ENCODE measurements at places on chromosomes 5 and 9. TPM values are rescaled to one million over a fixed set of nuclear protein-coding genes. Genes with fewer than 3 reads are reported as not detected.

GRCh38 chr5:6780802-6781391, 67.7 kb downstream of the TENT4A start:
- no peaks in the 10 kb centered on the region for H3K36me3 ChIP-seq
- H3K4me3 ChIP-seq: no peak overlapping the region
- no peaks in the 10 kb centered on the region for H3K4me1 ChIP-seq
- no peak for DNase-seq
- no peak overlapping the region for H3K27ac ChIP-seq

DNA sequence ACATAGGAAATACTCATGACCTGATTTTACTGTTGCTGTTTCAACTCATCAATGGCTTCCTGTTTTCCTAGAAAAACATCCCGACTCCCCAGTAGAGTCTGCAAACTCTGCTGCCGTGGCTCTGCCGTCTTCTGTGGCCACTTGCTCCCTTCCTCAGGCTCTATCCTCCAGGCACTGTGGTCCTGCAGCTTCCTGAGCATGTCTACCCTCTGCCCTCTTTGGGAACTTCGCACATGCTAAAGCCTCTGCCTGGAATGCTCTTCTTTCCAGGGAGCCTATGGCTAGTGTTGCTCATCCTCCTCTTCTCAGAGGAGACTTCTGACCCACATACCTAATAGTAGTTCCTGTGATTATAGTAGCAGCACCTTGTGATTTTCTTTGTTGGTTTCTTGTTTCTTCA, 256.9 kb downstream of the MAN2A1 start:
- no peak for DNase-seq
- H3K4me3 ChIP-seq: no peak overlapping the region
- H3K27me3 ChIP-seq: no peaks in the 10 kb centered on the region
- H3K4me1 ChIP-seq: peaks cover 34% of the 10 kb centered on the region
- H3K36me3 ChIP-seq: no peaks in the 10 kb centered on the region

DNA sequence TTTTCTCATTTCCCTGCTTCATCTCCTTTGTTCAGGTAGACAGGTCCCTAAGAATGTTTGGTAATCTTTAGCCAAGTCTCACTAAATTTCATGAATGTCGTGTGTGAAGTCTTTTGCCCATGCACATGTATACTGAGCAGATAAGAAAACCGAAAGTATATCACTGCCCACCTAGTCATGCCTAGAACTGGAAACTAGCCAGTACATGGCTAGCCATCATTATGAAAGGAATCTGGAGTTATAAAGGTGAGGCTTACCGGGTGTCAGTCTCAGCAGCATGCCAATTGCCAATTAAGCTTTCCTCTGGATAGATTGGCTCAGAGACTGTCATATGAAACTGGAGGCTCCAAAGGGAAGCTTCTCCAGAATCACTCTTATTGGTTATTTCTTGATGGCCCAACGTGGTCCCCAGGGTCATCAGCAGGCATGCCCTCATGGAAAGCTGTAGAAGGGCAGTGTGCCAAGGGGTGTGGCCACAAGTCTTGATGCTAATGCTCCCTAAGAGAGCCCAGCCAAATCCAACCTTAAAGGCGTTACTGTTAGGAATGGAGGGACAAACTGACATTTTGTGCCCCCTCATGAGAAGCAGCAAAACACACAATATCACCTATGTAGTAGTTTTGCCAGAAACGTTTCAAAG, 307.3 kb upstream of the PIK3R1 start:
- no peak overlapping the region for H3K27ac ChIP-seq
- no peaks in the 10 kb centered on the region for H3K4me1 ChIP-seq
- DNase-seq: no peak

DNA sequence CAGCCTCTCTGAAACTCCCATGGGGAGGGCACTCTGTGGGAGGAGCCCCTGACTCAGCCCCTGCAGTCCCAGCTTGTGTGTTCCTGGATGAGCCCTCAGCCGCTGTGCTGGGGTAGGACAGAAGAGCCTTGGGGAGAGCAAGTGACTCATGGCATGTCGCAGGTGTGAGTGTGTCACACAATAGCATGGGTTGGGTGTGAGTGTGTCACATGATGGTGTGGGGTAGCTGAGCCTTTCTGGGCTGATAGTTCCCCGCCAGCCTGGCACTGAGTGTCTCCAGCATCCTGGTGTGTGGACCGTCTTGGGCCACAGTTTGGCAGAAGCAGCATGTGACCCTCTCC, 83.4 kb downstream of the PHF2 start:
- no peaks in the 10 kb centered on the region for H3K27me3 ChIP-seq
- peaks cover 43% of the 10 kb centered on the region for H3K36me3 ChIP-seq
- no peak overlapping the region for H3K27ac ChIP-seq

- no peaks in the 10 kb centered on the region for H3K27me3 ChIP-seq
- no peaks in the 10 kb centered on the region for H3K36me3 ChIP-seq
These were observed 117.5 kb downstream of the ENTREP1 start for GRCh38 chr9:69442486-69442885.

The SLC6A18 gene
- not detected for total RNA-seq

Data from thymus (tissue), 14 donors.